Activated effector memory CD4-positive, alpha-beta T cell treated with Interleukin-2 at 50 U/mL for 16 hours (primary cell): ENCODE measurements at places on chromosomes 12 and 14.

- no peak for DNase-seq
Observed at GRCh38 chr14:99348816-99349614, 77.0 kb upstream of the BCL11B start.

DNA sequence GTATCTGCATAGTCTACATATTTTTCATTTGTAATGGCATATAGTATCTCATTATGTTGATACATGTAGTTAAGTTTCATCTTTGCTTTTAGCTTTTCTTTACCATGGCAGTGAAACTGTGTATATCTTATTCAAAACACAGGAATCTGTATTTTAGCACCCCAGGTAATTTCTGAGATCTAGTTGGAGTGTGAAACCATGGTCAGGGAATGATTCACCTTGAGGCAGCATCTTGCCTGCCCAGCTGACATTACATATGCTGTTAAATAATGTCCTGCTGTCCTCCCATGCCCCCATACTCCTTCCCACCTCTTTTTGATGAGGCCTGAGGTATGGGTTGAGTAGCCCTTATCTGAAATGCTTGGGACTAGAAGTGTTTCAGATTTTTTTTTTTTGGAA lies 125.4 kb upstream of the ATF1 start:
- no peak for DNase-seq

DNA sequence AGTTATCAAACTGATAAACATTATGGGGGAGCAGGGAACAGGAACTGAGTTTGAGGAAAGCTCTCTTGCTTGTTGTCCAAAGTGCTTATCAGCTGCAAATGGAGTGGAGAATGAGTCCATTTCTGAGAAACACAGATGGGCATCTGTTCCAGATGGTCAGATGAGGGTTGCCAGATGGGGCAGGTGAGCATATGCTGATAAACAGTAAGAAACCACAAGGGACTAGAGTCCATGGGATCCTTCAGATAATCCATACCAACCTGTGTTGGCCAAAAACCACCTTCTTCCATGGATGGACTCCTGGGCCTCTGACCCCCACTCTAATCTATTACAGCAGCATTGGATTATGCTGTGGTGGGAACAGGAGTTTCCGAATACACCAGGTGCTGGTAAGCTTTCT lies 38.3 kb downstream of the GNS start:
- no peak for DNase-seq

DNA sequence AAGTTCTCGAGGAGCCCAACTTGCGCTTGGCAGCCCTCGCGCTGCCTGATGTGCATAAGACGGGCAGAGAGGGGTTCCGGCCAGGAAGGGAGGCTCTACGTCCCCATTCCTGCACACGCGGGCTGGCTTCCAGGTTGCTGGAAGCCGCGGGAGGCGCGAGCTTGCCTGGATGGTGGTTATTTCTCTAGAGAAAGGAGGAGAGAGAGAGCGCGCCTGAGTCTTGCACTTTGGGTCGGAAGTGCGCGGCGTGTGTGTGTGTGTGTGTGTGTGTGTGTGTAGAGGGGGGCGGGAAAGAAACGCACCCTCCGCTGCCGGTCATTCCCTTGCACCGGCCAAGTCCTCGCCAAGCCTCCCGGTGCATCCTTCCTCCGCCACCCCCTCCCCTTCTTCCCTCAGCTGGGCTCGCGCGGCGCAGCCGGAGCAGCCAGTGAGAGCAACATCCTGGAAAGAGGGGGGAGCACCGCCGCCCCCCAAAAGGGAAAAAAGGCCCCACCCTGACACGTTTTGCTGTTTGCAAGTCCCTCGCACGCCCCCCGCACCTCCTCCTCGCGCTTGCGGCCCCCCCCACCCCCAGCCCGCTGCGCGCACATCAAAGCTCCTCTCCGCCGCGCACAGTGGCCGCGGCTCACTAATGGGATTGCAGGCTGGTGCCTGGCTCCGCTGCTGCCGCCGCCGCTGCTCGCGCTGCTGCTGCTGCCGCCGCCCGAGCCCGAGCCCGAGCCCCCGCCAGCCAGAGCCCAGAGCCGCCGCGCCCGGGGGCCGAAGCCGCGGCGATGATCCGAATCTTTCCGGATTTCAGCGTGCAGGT lies 4.4 kb upstream of the NPAS3 start:
- DNase-seq: no peak
